NCI-H345 (cell line): ENCODE measurements at places on chromosomes 6 and 20.

GRCh38 chr20:53503517-53503919 lies 90.1 kb downstream of the ZNF217 start:
- no peak for DNase-seq

- DNase-seq = no peak
Observed at GRCh38 chr6:81750681-81751387, 1.6 kb downstream of the TENT5A start.

- no peak for DNase-seq
Observed at GRCh38 chr6:80245043-80245442, 138.6 kb downstream of the BCKDHB start.

DNA sequence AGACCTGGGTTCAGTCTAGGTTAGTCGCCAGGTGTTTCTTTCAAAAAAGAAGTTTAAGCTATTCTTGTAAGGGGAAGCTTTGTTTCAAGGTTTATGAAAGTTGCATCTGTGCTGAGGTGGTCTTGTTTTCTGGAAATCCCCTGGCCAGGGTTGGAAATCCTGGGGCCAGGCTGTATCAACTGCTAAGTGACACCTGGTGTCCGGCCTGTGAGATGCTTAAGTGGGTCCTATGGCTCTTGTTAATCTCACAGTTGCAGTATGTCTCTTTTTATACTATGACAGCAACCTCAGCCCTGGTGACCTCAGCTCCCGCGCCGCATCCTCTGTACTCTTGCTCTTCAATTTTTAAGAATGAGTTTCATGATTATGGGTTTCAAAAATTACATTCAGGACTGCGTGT lies 72.0 kb downstream of the CHMP4B start:
- no peak for DNase-seq

DNA sequence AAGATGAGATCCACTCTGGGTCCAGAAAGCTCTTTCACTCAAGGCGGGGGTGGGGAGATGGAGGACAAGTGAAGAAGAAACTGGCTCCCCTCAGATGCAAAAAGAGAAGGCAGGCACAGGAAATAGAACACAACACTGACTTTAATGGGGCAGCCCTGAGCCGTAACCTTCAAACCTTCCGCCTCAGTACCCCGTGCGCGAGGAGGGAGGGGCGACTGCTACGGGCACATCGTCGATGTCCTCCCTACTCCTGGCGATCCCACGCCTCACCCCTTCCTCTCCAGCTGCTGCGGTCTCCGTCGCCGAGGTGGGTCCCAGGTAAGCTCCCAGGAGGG lies 3.9 kb downstream of the SPEF1 start:
- DNase-seq = no peak

- DNase-seq = no peak
Observed at GRCh38 chr6:49557177-49557576, 6.7 kb downstream of the C6orf141 start.

DNA sequence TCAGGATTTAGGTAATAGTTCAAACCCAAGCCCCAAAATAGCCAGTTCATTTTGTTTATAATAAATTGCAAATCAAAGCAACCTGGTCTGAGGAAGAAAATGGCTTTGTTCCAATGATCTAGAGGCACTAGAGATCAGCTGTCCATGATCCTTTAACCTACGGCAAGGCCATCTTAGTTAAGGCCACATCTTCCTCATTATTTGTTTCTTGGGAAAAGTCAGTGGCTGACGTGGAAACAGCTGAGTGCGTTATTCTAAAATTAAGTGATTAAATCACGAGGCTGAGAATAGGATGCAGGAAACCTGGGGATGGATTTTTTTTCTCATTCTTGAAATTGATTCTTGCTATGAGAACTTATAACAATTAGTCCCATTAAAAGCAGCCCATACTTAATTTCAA lies 10.1 kb upstream of the TENT5A start:
- no peak for DNase-seq

DNA sequence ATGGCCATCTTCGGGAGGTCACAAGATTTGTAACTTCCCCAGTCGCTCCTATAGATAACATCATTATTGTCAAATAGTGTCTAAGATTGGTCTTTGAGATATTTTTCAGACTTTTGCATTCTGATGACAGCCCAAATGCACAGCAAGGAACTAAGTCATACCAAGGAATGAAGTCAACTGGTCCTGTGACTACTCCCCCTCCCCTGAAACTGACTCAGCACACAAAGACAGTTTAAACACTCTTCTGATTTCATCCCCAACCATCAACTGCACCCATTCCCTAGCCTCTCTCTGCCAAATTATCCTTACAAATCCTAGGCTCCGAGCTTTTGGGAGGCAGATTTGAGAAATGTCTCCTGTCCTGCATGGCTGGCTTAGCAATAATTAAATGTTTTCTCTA lies 139.4 kb downstream of the HS3ST5 start:
- no peak for DNase-seq

GRCh38 chr20:58228103-58228483 lies 360 bp downstream of the ANKRD60 start:
- no peak for DNase-seq

- DNase-seq = no peak
Observed at GRCh38 chr20:50315586-50316551, 125.2 kb downstream of the CEBPB start.

GRCh38 chr20:53162251-53162835 lies 190.2 kb downstream of the TSHZ2 start:
- DNase-seq = peak; percentile 77

DNA sequence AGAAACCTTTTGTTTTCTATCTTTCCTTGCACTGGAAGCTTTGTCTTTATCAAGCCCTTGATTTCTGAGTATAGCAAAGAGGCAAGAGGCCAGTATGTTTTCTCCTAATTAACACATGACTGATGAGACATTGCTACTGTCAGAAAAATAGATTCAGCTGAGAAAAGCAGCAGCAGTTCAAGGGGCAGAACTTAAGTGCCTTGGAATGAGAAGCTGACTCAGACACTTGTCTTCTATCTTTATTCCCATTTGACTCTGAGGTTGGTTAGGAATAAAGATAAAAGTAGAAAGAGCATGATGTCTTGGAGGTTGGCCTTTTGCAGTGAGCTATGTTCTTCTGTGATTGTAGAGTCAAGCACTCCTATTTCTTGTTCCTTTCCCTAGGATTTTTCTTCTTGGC lies 79.1 kb upstream of the MAN1A1 start:
- DNase-seq = no peak

GRCh38 chr6:151004383-151005024 lies 139.0 kb downstream of the MTHFD1L start:
- DNase-seq = peak; percentile 55

DNA sequence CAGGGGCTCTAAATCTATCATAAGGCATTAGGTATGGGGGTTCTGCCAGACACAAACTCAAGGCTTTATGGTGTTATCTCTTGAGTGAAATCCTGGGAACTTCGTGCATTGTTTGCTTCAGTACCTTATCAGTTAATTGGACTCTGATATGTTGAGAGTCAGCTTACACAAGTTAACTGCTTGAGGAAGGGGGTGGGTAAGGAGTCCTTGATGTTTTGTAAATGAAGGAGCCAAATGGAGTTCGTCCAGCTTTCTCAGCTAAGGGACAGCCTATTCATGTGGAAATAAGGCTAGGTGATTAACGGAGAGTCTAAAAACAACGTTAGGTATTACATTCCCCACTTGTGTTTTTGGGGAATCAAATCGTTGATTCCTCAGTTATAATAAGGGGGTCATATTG lies 157.4 kb downstream of the TRIM27 start:
- no peak for DNase-seq

DNA sequence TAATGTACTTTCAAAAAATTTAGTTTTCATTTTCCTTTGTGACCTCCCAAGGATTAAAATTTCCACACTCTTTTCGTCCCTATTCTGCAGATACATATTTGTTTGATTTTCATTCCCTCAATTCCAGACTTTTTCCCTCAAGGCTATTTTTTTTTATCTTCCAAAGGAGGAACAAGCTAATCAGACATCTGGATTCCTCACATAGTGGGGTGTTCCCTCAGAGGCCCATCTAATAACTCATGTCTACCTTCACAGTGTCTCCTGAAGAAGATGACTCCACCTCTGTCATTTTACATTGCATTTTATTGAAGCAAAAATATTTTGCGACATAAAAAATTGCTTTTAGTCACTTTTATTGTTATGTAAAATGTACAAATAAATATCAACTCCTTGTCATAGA lies 122.2 kb downstream of the RFPL4B start:
- DNase-seq = no peak

GRCh38 chr6:111764238-111765175 lies 108.7 kb downstream of the FYN start:
- DNase-seq = no peak

- DNase-seq = no peak
Observed at GRCh38 chr20:39862470-39862891, 826.6 kb downstream of the MAFB start.

GRCh38 chr20:53826090-53826489 lies 232.5 kb upstream of the ZNF217 start:
- DNase-seq = no peak

DNA sequence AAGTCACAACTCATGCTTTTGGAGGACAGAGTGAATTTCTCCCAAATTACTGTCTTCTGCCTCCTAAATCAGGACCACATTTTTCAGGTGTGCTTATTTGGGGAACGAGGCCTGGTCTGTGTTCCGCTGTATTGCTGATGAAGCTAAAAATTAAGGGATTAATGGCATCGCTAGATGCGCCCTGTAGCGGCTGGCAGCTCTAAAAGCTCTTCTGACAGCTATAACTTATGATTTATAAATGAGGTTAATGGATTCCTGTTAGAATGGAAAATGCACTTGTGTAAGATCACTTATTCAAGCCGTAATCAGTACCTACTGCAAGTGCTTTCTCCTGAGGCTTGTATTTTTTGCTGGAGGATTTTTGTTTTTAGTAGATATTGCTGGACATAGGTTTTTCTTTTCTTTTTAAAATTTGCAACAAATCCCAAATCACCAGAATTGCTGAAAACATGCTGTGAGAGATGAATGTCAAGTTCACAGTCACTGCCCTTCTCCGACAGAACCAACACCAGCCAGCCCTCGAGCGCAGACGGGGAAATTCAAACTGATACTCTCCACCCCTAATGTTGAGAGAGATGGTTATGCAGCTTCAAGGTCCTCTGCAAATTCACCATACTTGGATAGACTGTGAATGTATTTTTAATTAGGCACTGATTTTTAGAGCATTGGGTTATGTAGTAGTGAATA lies 49.1 kb downstream of the AKAP12 start:
- no peak for DNase-seq

- DNase-seq = peak; percentile 50
Observed at GRCh38 chr6:131914967-131915751, 36.0 kb downstream of the CCN2 start.

- no peak for DNase-seq
Observed at GRCh38 chr6:16374461-16375200, 136.2 kb downstream of the GMPR start.

GRCh38 chr6:5763871-5764270 lies 242.9 kb downstream of the NRN1 start:
- DNase-seq = no peak

DNA sequence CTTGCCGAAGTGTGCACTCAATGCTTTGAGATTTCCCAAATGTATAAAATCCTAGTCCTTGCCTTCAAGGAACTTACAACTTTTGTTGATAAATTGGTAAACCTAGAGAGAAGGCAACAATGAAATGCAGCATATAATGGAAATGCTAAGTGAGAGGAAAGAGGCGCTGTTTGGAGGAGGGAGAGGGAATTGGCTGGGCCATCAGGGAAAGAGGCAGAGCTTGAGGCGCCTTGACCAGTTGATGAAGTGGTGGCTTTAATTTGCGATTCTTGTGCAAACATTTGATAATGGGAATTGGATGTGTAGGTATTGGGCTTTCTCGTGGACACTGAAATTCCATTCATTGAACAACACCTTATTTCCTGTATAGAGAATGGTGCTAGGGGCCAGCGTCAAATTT lies 1.9 kb upstream of the CDYL start:
- DNase-seq = no peak

DNA sequence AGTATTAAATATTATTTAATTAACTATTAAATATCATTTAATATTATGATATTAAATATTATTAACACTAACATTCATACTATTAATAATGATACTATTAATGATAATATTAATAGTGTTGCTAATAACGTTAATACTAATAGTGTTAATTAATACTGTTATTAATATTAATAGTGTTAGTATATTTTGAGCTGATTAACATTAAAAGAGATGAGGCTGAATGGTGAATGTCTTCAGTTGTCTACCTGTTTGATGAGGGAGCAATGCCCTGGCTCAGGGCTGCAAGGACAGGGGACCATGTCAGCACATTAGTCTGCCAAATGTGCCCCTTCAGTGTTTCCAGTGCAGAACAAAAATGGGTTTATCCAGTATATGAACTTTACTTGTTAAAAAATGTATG lies 96.6 kb upstream of the PLEKHG1 start:
- DNase-seq = no peak

GRCh38 chr20:15188415-15188814 lies 851.0 kb upstream of the FLRT3 start:
- no peak for DNase-seq

- DNase-seq = no peak
Observed at GRCh38 chr6:145715426-145715825, 19.9 kb downstream of the EPM2A start.

- DNase-seq = no peak
Observed at GRCh38 chr20:51404297-51405060, 138.0 kb downstream of the NFATC2 start.

- DNase-seq = no peak
Observed at GRCh38 chr6:3825851-3826581, 23.2 kb upstream of the FAM50B start.

GRCh38 chr20:57785061-57785460 lies 75.2 kb upstream of the PMEPA1 start:
- no peak for DNase-seq

DNA sequence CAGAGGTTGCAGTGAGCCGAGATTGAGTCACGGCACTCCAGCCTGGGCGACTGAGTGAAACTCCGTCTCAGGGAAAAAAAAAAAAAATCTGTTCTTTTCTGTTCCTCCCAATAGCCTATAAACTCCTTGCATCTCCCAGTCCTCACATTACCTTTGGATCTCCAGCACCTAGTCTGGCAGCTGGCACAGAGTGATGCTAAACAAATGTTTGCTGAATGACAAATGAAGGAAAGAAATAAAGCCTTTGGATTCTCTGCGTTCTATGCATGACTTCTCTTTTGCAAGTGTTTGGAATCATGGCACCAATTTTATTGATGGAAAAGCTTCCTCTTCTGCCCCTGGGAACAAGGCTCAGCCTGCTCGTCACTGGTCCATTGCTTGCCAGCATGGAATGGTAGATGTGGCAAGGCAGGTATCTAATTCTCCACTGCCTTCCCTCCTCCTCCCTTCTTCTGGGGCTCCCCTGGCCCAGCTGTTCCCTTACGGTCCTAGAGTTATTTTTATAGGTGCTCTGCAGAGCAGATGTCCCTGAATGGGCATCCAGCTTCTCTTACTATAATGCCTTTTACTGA lies 53.6 kb upstream of the FYN start:
- DNase-seq = peak; percentile 93

GRCh38 chr6:29980511-29980910 lies 38.2 kb downstream of the HLA-A start:
- DNase-seq = no peak

DNA sequence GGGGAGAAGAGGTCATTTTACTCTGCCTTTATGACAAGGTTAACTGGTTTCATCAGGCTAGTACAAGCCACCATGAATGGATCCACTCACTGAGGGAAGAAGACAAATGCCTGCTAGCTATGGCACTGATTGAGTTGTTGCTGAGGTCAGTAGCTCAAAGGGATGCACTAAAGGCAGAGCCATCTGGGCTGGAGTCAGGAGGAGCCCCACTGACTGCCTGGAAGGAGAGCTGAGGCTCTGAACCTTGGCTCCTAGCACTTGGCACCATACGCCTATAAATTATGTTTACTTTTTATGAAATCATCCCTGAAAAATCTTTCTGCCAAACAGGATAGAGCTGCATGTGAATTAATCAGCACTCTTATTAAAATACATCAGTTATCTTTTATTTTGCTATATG lies 104.6 kb downstream of the DTD1 start:
- DNase-seq = no peak

- DNase-seq = peak; percentile 32
Observed at GRCh38 chr6:100479179-100480035, 14.7 kb upstream of the SIM1 start.
